Aorta (tissue), 5 donors: ENCODE measurements at places on chromosomes 3 and 15. TPM values are rescaled to one million over a fixed set of nuclear protein-coding genes. Genes with fewer than 3 reads are reported as not detected.

GRCh38 chr3:147518465-147518864, 109.3 kb downstream of the ZIC1 start:
- no peak for DNase-seq

The MYL3 gene
- total RNA-seq, result 3.0 TPM

DNA sequence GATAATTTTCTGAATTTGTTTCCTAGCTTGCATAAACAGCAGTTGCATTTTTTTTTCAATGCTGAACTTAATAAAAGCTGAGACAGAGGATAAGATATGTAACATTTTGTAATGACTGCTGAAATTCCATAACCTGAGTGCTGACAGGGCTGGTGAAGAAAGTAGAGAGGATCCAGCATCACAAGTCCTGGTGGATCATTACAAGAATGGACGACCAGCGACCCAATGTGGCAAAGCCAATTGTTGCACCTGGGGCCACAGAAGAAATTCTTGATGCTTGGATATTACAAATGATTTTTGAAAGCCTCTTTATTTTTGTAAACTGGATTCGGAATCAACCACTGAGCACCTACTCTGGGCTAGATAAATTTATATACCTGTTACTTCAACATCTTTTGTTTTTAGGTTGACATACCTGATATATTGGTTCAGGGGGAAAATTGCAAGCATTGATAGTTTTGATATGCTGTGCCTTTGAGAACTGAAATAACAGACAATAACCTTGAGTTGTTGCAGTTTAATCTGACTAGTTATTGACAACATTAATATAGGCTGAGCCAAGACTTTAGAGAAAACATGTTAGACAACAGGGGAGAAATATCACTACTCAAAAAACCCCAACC, 3.9 kb upstream of the ACTL6A start:
- peak; percentile 78 for DNase-seq

The PML gene
- total RNA-seq, result 91.9 TPM

GRCh38 chr15:53670701-53671100, 88.8 kb downstream of the WDR72 start:
- DNase-seq, result no peak

DNA sequence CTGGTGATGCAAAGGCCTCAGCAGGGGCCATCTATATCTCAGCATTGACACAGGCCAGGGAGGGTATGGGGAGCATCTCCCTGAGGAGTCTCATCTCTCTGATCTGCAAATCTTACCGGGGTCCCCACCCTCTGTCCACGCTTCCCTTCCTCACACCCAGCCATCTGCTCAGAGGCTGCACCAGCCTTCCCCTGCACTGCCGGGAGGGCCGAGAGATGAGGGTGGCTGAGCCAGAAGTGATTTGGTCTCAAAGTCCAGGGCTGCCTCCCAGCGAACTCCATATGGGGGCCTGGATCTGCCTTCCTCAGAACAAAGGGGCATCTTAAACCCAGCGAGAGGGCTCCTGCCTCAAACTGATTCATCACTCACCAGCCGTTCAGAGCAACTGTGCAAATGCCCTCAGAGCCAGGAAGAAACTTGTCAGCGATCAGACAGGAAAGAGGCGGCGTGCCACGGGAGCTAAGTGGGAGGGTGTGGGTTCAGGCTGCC, 4.6 kb downstream of the IGDCC3 start:
- DNase-seq, result peak; percentile 61

- DNase-seq, result peak; percentile 94
Measured at GRCh38 chr15:50765195-50765967, at the start of gene SPPL2A. Gene SPPL2A (minus strand): TSS chr15:50765706. CDS start chr15:50765533, 173 bp downstream.

The PRR20G gene
- total RNA-seq, result not detected
